Adrenal gland (tissue), 19 donors: ENCODE measurements at places on chromosomes 2 and 18. TPM values are rescaled to one million over a fixed set of nuclear protein-coding genes. Genes with fewer than 3 reads are reported as not detected.

TRPM8 gene
- not detected for total RNA-seq

DNA sequence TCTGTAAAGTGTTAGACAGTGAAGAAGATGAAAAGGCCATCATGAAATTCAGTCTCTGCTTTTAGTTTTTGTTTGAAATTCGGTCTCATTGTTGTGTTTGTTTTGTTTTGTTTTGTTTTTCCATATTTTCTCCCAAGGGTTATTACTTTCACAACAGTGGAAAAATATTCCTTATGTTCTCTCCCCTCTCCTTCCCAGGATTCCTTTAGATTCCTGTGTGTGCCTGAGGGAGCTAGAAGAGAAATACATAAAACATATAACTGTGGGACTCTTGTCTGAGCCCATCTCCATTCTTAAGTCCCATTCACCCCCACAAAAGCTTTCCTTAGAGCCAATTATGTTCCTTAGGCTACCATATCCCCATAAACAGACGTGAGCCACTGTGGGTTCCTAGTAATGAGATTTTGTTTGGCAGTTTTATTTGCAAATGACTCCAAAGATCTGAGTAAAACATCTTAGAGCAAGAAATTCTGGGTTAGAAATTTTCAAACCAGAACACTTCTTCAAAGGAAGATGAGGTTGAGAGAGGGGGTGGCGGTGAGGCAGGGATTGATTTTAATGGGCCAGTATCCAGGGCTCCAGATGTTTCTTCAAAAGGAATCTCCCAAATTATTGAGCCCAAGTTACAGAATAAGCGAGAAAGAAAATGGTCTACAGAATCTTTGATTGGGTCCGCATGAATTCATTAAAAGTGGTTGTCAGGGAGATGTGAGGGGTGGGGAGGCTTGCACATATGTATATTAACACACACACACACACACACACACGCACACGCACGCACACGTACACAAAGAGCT is 157.8 kb upstream of the TNP1 start:
- no peak for DNase-seq

GRCh38 chr18:77572537-77572936 is 322.9 kb downstream of the GALR1 start:
- no peak for DNase-seq

GRCh38 chr2:57720728-57721627 is 325.6 kb upstream of the VRK2 start:
- peak; percentile 55 for DNase-seq
